ENCODE measurements at places on chromosomes 7 and 10. TPM values are rescaled to one million over a fixed set of nuclear protein-coding genes. Genes with fewer than 3 reads are reported as not detected.

- no peak for DNase-seq
Observed at GRCh38 chr10:8304861-8305260, 250.4 kb downstream of the GATA3 start.

- DNase-seq, result no peak
Observed at GRCh38 chr7:156198277-156198676, 386.0 kb upstream of the SHH start.

LRRD1 gene
- total RNA-seq, result 0.31 TPM

ANKRD61 gene
- total RNA-seq, result 0.22 TPM

DYNC1I1 gene
- total RNA-seq, result 0.53 TPM

GIMAP1 gene
- 3.1 TPM for total RNA-seq

DNA sequence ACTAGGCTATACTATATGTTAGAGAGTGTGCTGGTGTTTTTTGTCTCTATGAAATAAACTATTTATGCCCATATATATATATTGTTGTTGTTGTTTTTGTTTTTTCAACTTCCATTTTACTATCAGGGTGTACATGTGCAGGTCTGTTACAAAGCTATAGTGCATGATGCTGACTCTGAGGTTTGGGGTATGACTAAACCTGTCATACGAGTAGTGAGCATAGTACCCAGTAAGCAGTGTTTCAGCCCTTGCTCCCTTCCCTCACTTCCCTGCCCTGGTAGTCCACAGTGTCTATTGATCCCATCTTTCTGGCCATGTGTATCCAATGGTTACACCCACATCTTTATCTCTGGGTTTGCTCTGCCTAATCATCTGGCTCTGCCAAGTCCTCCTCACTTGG, 101.8 kb downstream of the FAS start:
- DNase-seq, result no peak

WNT8B gene
- total RNA-seq, result not detected

GRCh38 chr10:78035025-78035424, 1.4 kb downstream of the RPS24 start:
- no peak for DNase-seq

- no peak for DNase-seq
Observed at GRCh38 chr10:24929056-24929544, 23.3 kb downstream of the PRTFDC1 start.

CALML3 gene
- not detected for total RNA-seq

- DNase-seq, result no peak
Observed at GRCh38 chr10:125163803-125164202, 3.4 kb upstream of the CTBP2 start.

DNA sequence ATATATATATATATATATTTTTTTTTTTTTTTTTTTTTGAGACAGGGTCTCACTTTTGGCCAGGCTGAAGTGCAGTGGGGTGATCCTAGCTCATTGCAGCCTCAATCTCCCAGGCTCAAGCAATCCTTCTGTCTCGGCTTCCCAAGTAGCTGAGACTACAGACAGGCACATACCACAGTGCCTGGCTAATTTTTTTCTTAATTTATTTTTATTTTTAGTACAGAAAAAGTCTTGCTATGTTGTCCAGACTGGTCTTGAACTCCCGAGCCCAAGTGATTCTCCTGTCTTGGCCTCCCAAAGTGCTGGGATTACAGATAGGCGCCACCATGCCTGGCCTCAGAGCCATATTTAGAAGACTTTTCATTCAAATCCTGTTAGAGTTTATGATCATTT, 79.6 kb downstream of the PRTFDC1 start:
- DNase-seq, result no peak

WIPF3 gene
- 6.1 TPM for total RNA-seq

GRCh38 chr10:60375293-60376004, 14.2 kb downstream of the ANK3 start:
- DNase-seq, result no peak

ORC5 gene
- total RNA-seq, result 16.3 TPM

Data from muscle of leg (tissue), 16 donors.